Activated CD4-positive, alpha-beta T cell treated with anti-CD3 and anti-CD28 coated beads for 4 hours (primary cell): ENCODE measurements at places on chromosomes 7 and 10.

DNA sequence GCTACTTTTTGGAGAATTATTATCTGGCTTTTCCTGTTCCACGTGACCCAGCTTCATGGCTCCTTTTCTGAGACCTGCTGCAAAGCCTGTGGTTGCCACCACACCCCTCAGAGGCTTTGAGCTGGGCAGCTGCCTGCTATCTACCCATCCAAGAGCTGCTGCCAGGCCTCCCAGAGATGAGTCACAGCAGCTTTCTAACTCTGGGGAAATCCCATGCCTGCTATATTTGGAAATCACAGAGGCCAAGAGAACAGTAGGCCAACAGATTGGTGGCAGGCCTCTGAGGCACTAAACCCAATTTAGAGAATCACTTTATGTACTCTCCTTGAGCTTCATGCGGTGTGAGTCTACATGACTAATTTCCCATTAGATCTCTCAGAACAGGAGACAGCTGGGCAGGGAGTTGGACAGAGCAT lies 35.2 kb downstream of the SGCE start:
- DNase-seq: peak; percentile 13

GRCh38 chr10:121317374-121317773 lies 280.9 kb downstream of the FGFR2 start:
- no peak for DNase-seq

DNA sequence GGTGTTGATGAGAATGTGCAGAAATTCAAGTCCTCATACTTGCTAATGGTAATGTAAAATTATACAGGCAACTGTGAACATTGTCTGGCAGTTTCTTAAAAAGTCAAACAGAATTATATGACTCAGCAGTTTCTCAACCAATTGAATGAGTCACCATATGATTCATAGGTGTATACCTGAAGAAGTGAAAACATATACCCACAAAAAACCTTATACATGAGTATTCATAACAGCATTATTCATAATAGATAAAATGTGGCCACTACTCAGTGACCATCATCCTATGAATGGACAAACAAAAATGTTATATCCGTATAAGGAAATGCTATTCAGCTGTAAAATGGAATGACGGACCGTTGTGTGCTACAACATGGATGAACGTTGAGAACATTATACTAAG lies 253.5 kb downstream of the MALRD1 start:
- no peak for DNase-seq

DNA sequence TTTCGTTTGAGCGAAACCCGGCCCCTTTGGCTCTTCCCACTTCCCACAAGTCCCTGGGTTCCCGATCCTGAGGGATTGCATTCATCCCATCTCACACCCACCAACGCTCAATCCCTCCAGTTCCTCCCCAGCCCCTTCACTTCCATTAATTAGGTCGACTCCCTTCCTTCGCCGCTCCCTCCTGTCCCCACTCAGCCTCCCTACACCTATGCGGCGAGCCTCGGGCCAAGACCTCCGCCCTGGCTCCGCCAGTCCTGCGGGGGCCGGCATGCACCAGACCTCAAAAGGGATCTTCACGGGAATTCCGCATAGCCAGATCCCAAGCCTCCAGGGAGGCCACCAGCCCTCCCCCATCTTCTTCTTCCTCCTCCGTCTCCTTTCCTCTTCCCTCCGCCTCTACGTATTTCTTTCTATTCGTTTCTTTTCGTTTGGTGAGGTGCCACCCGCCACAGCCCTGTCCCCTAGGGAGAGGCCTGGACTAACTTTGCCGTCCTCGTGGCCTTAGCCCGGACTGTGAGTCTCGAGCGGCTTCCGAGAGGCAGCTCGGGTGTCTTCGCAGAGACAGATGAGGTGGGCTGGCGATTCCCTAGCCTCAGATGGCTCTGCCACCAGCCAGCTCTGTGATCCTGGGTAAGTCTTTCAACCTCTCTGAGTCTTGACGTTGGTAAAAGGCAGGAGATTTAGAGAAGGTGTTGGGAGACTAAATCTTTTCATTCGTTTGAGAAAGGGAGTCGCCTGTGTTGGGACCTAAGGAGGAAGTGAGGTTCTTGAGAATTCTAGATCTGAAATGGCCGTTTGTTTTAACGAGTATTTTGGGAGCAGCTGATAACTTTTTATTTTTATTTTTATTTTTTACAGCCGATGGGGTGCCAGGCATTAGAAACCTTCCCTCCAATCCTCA lies 8.1 kb upstream of the LBX1 start:
- no peak for DNase-seq

GRCh38 chr10:21509341-21510240 lies 15.9 kb downstream of the SKIDA1 start:
- no peak for DNase-seq

DNA sequence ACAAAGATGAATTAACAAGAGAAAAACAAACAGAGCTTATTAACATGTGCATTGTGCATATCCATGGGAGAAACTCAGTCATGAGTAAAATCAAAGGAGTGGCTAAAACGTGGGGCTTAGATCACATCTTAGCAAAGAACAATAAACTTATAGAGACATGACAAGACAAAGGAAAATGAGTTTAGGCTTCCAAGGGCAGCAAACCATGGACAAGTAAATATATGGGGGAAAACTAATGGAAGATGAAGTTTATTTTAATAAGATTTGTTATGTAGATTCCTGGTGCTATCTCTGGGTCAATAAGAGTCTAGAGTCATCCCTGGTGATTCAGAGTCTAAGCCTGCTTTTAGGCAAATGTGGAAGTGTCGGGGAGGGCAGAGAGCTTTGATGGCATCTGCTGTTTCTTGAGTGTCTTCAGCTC lies 87.2 kb upstream of the PLPP4 start:
- no peak for DNase-seq

GRCh38 chr10:90674461-90674860 lies 183.4 kb downstream of the HTR7 start:
- DNase-seq: no peak

DNA sequence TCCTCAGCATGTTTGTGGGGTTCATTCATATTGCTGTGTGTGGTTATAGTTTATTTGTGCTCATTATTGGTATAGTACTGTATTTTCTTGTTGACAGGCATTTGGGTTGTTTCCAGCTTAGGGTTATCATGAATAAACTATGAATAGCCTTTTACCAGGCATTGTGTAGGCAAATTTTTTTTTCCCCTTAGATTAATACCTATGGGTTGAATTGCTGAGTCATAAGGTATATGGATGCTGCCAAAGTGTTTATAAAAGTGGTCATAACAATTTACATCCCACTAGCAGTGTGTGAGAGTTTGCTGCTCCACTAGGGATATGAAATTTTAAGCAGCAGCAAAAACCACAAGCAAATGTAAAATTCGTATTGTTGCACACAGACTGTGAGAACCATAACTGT lies 175.0 kb downstream of the PLPP4 start:
- DNase-seq: no peak

DNA sequence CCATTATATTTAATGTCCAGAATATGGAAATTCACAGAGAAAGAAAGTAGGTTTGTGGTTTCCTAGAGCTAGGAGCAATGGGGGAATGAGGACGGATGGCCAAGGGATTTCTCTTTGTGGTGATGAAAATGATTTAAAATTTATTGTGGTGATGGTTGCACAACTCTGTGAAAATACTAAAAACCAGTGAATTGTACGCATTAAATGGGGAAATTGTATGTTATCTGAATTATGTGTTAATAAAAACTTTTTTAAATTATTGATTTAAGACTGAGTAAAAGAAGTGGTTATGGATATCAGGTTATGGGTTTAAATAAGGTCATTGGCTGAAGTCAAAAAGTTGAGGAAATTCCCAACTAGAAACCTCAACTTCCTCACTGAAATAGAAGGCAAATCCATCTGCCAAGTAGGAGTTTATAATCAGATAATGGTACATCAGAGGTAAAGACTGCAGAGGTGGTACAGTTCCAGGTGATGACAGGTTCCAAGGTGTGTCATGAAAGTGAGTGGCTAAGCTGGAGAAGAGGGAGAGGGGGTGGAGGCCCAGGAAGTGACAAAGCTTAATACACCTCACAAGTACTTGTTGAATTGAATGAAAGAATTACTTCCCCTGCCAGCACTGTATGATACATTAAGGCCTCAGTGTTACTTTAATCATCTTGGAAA lies 68.9 kb upstream of the CCDC71L start:
- no peak for DNase-seq

- no peak for DNase-seq
Observed at GRCh38 chr10:114245121-114245791, 6.2 kb downstream of the VWA2 start.

DNA sequence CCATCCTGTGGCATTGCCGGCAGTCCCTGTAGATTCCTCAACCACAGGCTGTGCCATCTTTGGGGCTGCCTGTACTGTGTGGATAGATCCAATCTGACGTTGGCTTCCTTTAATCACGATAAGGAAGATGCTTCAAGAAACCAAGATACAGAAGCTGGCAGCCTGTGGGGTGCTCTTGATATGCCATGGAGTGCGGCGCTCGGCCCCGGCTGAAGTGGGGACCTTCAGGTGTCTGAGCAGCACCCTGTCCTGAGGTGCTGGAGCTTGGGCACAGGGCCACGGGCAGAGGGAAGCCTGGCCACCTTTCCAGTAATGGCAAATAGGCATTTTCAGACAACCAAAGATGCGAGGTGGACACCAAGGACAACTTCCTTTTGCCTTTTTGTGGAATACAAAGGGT lies 139.5 kb downstream of the ACTR3B start:
- no peak for DNase-seq

DNA sequence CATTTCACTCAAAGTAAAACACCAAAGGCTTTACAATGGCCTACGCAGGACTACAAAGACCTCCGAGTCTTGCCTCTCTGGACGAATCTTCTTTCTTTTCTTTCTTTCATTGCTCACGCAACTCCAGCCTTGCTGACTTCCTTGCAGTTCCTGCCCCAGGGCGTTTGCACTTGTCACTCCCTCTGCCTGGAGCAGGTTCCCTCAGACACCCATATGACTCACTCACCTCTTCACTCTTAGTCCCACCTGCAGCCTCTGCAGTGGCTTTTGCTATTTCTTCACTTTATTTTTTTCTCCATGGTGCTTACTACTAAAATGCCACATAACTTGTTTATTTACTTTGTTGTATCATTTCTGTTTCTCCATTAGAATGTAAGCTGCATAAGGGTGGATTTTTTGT lies 33.1 kb downstream of the GHRHR start:
- no peak for DNase-seq

GRCh38 chr7:28400838-28401360 lies 11.4 kb upstream of the CREB5 start:
- DNase-seq: no peak

DNA sequence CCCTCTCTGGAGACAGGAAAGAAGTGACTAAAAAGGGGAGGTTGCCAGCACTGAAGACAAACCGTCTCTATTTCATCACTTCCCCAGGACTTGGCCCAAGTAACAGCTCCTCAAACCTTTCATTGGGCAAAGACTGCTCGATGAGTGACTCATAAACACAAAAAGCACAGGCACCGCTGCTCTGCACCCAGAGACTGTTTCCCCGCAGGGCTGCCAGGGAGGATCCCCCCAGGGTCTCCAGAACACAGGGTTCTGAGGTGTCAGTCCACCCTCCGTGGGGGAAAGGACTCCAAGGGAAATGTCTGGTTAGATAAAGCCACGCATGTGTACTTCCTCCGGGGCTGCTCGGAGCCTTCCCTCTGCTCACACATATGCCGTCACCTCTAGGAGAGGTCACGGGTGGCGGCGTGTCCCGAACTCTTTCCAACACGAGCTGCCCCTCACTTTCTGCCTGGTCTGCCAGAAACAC lies 59.9 kb downstream of the INSIG1 start:
- no peak for DNase-seq

GRCh38 chr10:125149036-125149679 lies 11.2 kb downstream of the CTBP2 start:
- DNase-seq: no peak

DNA sequence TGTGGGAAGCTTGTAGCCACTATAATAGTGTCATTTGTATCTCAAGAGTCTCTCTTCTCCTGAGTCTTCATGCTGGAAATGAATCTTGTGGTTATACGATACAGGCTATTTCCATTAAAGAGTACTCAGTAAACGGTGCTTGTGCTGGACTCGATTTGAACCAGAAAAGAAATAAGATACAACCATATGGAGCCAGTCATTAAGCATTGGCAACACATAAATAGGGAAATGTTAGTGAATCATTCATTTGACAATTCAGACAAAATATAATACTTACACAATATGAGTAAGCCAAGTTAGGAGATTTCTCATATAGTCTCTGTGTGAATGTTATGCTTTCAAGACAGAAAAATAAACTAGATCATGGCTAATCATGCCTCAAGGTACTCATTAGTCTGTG lies 356.8 kb downstream of the PLXDC2 start:
- no peak for DNase-seq
